ENCODE measurements at places on chromosomes 3 and 15.

DNA sequence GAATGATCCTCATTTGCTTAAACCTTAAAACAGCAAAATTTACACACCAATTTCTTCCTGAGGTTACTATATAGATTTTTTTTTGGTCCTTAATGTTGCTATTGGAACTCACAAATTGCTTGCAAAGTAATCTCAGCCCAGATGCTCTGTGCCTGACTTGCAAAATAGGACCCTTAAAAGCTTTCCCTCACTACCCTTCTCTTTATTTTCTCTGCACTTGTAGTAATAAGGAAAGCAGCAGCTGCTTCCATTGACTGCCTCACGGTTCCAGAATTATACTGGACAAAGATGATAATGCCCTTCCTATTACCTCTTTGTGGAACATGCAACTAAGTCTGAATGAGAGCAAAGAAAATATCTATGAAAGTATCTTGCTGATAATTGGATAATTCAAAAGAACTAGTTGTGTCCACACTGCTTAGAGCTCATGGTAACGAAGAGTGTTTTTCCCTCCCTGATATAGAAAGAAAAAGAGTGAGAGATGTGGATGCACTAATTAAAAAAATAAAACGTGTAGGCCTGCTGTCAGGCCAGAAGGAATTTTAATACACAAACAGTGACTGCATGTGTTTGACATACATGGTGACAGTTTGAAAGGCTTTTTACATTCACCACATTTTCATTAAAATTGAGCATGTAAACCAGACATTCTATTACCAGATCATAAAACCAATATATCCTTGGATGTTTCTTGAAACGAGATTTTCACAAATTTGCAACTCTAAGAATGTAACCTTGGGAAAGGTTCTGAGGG lies 783.1 kb downstream of the GBE1 start:
- DNase-seq = no peak

DNA sequence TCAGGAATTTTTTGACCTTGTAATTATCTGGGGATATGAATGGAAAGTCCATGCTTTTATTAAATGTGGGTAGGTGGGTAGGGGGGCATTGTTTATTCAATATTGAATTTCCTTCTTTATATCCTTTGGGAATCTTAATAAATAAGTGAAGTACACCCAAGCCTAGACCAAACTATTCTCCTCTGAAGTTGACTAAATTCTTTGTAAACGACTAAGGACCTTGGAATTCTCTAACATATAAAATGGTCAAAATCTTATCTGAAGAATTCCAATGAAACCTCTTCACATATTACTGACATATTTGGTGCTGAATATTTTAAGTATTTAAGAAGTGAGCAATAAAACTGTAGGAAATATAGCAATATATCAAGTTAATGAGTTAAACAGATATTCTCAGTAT lies 1432.1 kb upstream of the GBE1 start:
- no peak for DNase-seq

GRCh38 chr15:75902129-75902557 lies 1.5 kb upstream of the FBXO22 start:
- DNase-seq = no peak

DNA sequence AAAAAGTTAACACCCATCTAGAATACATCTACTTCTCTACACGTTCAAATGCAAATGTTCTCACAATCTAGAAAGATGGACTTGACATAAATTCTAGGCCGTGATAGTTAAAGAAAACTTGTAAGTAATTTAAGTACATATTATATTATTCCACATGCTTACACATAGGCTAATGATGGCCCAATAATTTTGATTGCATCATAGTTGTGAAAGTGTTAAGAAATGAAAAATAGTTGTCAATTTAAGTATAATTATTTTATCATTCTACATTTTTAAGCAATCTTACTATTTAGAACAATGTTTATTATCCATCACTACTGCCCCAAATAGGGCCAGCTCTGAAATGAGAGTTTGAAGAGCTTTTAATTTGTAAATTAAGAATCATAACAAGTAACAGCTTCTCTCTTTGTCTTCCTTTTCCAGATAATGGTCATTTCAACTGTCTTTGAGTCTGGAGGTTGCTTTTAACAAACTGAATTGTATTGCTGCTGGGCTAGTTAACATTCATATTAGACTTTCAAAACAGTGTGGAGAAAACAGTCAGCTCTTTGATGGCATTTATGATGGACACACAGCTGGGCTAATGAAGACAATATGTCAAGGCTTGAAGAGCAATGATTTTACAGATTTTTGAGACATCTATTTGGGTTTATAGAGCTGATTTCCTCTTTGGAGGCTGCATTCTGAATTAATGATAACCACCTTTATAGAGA lies 246.1 kb upstream of the KCNH8 start:
- DNase-seq = no peak
